ENCODE measurements at places on chromosomes 6 and 20.

GRCh38 chr6:79071547-79071946, 6.5 kb downstream of the PHIP start:
- DNase-seq: no peak

GRCh38 chr6:43679057-43679456, 8.5 kb downstream of the MRPS18A start:
- no peak for DNase-seq

- DNase-seq: no peak
Measured at GRCh38 chr20:22248051-22248667, 336.2 kb downstream of the FOXA2 start.

- DNase-seq: no peak
Measured at GRCh38 chr6:35477028-35477427, 8.8 kb downstream of the RPL10A start.

DNA sequence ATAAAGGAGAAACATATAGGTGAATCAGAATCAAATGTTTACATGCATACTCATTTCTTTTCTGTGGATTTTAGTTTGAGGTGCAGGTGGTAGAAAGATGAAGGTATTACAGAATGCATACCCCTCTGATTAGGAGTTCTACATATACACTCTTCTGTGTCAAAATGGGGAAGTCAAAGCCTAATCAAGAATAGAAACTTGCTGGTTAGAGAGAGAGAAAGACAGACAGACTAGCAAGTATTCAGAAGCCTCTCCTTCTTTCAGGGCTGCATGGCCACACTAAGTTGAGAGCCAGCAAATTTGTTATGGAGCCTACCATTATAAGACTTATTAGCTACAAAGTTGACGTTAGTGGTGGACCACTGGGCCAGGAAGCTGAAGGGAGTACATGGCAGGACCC, 358.3 kb upstream of the EYS start:
- DNase-seq: no peak

DNA sequence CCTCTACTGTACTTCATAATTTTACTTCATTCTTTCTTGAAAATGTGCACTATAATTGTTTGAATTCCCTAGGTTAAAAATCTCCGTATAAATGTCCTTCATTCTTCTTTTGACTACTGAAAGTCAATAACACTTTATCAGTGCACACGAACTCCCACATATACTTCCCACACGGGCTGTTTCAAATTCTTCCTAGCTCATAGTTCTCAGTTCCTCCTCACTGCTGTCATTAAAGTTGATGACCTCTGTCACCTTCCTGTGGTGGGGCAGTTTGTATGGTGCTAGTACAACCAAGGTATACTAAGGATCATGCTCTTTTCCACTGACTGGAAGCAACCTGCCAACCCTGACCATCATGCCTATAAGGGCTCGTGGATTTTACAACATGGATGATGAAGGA, 40.0 kb upstream of the CD2AP start:
- DNase-seq: no peak

GRCh38 chr20:58479726-58480440, 35.3 kb downstream of the APCDD1L start:
- DNase-seq: no peak

DNA sequence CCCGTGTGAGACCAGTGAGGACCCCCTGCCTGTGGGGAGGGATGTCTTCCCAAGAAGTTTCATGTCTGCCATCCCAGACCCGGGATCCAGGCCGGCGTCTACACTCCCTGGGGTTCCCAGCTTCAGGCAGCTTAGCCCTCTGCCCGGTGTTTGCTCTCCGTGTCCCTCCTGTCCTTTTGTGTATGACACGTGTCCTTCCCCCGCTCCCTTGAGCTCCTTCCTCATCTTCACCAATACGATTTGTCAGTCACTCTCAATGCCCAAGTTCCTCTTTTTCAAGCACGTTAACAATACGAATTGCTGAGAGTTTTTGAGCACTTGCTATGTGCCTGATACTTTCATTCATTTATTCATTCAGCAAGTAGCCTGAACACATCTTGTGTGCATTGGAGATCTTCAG, 115.6 kb upstream of the PTPN1 start:
- no peak for DNase-seq

DNA sequence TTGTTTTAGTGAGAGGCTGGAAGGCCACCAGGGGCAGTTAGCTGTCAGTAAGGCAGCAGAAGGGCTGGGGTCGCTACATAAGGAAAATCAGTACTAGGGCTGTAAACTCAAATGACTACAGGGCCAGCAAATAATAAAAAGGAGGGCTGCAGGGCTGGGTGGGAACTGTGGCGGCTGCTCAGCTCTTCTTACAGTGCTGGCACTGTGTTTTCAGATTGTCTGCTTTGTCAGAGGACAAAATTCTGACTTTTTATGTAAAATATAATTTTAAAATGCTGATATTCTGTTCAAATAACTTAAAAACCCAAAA, 23.2 kb downstream of the HLA-A start:
- no peak for DNase-seq

GRCh38 chr6:43817192-43817591, 47.2 kb downstream of the VEGFA start:
- DNase-seq: no peak

DNA sequence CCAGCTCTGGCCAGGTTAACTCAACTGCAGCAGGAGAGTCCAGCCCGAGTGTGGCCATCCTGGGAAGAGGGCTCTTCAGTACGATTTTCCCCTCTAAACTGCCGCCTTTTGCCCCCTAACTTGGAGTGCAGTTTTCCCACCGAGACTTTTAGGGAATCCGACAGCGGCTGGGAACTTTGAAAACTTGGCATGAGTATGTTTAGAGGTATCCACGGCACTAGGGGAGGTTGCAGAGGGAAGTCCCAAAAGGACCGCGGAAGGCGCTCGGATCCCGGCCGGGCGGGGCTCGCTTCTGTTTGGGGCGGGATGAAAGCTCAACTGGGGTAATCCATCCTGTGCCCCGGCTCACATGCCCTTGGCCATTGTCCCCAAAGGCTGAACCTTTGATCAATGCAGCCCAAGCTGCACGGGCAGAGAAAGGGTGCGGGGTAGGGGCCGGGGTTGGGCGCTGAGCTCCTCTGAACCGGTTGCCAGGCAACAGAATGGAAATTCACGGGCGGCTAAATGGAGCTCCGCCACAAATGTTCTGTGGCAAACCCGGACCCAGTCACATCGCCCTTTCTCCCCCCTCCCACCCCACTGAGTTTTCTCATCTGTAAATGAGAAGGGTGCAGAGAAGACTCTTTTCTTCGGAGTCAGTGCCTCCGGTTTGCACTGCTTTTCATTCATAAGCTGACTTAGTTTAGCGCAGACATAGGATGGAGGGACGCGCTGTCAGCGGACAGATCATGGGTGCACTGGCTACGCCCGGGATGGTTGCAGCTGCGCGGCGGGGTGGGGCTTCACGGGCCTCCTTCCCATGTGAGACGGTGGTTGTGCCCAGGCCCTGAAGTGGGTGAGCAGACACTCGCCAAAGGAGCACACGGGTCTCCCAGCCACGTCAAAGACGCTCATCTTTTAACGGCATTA, 2.3 kb downstream of the BMP6 start:
- DNase-seq: no peak

DNA sequence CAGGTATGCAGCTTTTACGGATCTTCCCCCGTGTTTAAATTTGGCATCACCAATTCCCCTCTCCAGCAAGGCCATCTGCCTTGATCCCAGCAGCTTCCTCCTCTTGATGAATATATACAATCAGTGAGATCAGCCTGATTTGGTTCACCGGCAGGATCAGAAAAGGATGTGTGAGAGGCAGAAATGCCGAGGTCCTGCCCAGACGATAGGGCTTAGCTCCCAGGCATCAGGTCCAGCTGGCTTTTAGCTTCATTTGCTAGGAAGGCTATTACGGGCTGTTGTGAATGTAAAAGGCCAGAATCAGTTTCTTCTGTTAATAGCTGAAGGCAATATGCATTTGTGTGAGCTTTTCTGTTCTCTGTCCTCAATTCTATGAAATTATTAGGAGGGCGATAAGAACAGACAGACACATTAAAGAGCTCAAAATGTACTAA, 372.8 kb downstream of the BTBD9 start:
- no peak for DNase-seq

GRCh38 chr6:33727932-33728331, 16.4 kb upstream of the UQCC2 start:
- DNase-seq: no peak

DNA sequence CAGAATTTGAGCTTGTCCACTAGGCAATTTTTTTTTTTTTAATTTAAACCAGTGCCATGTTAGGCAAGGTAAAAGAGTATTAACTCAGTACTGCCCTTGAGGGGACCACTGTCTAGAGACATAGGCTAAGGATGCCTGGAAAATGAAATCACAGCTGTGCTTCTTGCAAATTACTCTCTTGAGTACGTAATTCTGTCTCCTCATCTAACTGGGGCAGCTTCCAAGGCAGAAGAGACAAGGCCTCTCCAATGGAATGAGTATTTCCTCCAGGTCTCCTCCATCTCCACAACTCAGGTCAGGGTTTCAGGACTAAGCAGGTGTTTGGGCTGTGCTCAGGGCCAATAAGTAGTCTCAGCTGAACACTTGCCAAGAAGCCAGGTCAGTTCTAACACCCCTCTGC, 33.8 kb upstream of the MRPS10 start:
- no peak for DNase-seq

Data from stimulated activated CD4-positive, alpha-beta T cell treated with anti-CD3 and anti-CD28 coated beads, Interleukin-15, amount 100 ng/mL, for 1 hour (primary cell).